SK-MEL-5 (cell line): ENCODE measurements at places on chromosomes 2 and 18.

- DNase-seq = peak; percentile 10
Observed at GRCh38 chr18:45774065-45774521, 50.1 kb downstream of the SLC14A1 start.

- no peak for DNase-seq
Observed at GRCh38 chr2:144443837-144444817, 75.8 kb downstream of the ZEB2 start.

DNA sequence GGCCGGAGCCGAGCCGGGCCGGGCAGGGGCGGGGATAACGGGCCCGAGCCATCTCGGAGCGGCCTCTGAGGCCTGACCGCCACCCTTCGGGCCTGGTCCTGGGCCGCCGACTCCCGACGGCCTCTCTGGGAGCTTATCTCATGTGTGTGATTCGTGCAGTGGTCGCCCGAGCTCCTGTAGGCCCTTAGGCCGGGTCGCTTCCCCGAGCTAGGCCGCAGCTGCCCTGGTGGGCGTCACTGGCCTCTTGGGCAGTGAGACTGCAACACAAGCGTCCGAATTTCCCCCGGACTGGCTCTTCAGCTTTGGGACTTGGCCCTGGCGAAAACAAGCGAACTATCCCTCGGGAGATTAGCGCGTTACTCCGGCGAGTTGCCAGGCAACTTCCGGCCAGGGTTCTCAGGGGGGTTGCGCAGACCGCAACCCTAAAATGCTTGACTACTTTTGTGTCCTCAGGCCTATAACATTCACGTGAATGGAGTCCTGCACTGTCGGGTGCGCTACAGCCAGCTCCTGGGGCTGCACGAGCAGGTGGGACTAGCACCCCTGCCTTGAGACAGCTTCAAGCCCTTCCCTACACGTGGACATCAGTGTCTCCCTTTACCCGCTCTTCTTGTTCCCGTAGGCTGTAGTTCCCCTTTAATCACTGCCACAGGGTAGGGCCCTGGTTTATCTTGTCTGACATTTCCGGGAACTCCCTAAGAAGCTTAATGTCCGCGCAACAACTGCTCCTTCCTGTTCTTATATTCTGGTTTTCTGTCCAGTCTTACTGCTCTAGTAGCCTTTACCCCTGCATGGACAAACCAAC is 602 bp downstream of the SNX17 start:
- DNase-seq = peak; percentile 43

DNA sequence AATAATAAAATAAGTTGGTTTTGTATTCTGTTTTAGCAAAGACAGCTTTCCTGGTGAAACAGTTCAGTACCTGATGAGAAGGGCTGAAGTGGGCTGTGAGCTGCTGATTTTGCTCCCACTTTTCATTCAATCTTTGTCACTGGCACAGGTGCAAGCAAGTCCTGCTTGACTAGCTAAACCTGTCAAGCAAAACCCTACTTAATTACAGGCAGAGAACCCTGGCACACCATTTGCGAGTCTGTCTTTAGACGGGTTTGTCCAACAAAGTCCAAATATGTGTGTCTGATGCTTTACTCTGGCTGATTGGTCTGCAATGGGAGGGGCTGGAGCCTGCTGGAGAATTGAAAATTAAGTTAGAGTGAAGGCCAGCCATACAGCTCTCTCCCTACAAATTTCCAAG is 267.2 kb downstream of the EPHA4 start:
- no peak for DNase-seq

GRCh38 chr18:80034852-80035406 is 695 bp downstream of the RBFA start:
- no peak for DNase-seq

DNA sequence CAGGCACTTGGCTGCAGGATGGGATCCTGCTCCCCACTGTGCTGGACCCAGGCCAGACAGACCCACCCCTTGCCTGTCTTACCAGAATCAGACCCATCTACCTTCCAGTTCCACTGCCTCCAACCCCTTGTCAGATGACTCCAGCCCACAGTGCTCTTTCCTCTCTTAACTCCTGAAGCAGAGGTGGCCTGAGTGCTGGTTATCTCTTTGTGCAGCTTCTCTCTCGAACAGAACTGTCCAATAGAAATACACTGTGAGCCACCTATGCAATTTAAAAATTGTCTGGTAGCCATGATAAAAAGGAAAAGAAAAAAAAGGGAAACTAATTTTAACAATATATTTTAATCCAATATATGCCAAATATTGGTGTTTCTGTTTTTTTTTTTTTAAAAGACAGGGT is 160.2 kb upstream of the SMAD2 start:
- DNase-seq = no peak

GRCh38 chr2:196925768-196926561 is 542 bp downstream of the PGAP1 start:
- peak; percentile 42 for DNase-seq
